ENCODE measurements at places on chromosomes 11 and 22.
A peak's percentile ranks its signal among the peaks of the same experiment; 100 is the strongest.

GRCh38 chr22:36807627-36808026 lies 9.2 kb downstream of the PVALB start:
- DNase-seq = peak; percentile 62

DNA sequence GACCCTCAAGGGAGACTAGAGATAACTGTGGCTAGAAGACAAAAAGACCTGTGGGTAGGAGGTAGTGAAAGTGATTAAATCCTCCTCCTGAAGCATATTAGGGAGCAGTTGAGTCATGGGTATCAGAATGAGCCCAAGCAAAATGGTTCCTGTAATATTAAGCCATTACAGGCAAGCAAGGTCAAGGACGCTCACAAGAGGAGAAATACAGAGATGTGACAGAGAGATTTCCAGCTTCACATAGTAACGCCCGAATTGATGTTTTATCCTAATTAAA lies 77.7 kb downstream of the FAM76B start:
- DNase-seq = no peak

- no peak for DNase-seq
Measured at GRCh38 chr11:81159900-81160299, 1573.8 kb downstream of the FAM181B start.

DNA sequence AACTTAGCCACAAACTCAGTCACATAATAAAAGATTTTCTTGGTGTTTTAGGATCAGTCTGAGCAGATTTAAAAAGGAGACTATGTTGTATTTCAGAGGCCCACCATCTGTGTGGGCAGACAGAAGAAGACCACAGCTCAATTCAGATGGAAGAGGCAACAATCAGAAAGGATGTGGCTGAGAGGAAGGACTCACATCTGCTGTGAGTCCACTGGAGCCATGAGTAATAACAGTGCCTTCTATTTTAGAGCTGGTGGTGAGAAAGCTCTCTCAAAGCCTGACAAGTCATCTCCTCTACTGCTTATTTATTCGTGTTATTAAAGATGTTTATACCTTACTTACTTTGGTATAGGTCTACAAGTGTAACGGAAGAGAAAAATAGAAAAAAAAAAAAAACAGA lies 357.2 kb downstream of the OPCML start:
- DNase-seq = no peak

GRCh38 chr11:108901359-108901758 lies 236.5 kb downstream of the DDX10 start:
- no peak for DNase-seq

DNA sequence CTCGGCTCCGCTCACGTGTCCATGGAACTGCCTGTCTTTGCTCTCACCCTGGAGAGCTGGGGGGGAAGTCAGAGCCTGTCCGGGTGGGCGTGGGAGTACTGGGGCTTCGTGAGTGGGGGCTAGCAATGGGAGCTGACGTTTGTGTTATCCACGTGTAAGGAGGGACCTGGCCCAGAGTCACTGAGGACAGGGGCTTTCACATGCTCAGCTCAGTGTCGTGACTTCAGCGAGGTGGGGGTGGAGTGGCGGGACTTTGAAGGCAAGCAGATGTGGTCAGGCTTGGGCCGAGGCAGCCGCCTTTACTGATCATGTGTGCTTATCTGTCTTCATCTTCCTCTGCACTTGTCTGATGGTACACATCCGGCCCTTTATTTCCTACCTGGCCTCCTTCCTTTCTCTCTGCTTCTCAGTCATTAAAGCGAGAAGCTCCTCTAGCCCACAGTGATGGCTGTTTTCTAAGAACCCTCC lies 113.1 kb upstream of the NNMT start:
- DNase-seq = no peak

- no peak for DNase-seq
Measured at GRCh38 chr11:82858133-82858532, 42.1 kb downstream of the PRCP start.

DNA sequence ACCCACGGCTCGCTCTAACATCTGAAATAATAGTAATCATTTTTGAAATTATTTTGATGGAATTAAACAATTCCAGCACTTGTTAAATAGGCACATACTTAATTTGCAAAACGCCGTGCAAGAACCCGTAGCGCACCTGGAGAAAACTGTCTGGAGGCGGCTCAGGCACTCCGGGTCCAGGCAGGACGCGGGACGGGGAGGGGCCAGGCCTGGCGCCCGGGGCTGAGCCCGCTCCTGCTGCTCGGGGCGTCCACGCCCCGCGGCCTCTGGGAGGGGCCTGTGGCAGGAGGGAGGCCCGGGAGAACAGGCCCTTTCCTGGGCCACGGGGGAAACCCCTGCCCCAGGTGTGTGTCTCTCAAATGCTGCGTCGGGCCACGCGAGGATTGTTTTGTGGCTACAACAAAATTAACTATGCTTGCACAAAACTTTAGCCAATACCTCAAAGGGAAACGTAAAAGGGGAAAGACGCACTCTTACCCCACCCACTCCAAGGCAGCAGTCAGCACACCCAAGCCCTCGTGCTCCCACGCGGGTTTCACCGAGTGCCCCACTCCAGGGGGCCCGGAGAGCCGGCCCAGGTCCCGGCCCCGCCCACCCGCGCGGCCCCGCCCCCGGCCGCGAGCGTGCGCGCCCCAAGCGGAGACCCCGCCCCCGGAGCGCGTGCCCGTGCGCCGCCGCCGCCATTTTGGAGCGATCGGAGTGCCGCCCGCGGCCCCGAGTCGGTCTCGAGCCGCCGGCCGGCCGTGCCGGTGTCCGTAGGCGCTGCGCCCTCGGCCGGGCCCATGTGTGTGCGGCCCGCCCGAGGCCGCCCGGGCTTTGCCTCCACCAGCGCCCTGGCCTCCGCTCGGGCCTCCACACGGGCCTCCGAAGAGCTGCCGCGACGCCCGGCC lies at the start of gene PPP6R2:
TSS of gene PPP6R2 (plus strand) at position 677 of the 890 bp plus-strand sequence. CDS start 50,582 bp downstream, outside the sequence.
- DNase-seq = peak; percentile 84

DNA sequence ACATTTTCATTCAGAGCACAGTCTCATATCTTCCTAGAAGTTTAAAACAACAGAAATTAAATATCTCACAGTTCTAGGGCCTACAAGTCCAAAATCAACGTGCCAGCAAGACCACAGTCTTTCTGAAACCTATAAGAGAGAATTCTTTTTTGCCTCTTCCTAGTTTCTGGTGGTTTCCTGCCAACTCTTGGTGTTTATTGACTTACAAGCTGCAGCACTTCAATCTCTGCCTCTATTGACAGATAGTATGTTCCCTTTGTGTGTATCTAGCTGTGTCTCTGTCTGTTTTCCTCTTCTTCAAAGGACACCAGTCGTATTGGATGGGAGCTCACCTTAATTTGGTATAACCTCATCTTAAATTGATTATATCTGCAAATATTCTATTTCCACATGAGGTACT lies 347.5 kb downstream of the DCDC1 start:
- DNase-seq = no peak

- no peak for DNase-seq
Measured at GRCh38 chr11:130338667-130339066, 23.9 kb upstream of the ZBTB44 start.

- no peak for DNase-seq
Measured at GRCh38 chr22:28608546-28608945, 71.1 kb downstream of the TTC28 start.

- DNase-seq = no peak
Measured at GRCh38 chr11:1952806-1953482, 5.8 kb downstream of the MRPL23 start.

DNA sequence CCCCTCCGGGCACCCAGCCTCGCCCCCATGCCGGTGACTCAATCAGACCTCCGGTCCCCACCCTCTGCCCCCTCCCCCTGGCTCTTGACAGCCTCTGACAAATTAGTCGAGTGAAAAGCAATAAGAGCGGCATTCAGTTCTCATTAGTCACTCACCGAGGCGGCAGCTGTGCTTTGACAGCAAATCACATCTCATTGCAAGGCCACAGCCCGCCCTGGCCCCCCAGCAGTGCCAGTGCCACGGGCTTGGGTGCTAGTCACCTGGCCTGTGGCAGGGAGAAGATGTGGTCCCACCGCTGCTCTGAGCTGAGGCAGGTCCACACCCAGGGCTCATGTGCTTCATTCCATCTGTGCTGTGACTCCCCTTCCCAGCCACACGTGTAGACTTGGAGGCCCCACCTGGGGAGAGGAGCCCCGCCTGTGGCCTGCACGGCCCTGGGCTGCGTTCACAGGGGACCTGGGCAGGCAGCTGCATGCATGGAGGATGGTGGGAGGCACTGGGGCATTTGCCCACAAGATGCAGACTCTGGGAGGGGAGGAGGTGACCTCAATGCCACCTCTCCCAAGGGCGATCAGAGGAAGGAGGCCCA lies 7.4 kb upstream of the TH start:
- peak; percentile 88 for DNase-seq

GRCh38 chr22:19772422-19772672 lies 11.8 kb downstream of the TBX1 start:
- no peak for DNase-seq

Measured in islet precursor cell (in vitro differentiated cells).